ENCODE measurements at places on chromosomes 2 and 18.

DNA sequence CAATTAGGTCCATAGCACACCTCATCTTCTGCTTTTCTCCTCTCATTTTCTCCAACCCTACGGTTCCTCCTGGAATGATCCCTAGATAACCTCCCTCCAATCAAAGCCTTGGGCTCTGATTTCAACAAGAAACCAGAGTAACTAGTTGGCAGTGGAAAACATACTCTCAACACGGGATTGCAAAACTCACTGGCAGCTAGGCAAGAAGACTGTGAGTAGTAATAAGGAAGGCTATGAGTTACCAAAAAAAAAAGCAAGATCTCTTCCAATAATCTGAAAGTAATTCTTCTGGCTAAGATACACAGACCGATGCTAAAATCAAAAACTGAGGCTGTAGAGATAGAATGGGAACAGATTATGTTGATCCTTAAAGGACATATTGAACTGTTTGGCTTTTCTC, 28.4 kb upstream of the CCDC102B start:
- no peak for DNase-seq

DNA sequence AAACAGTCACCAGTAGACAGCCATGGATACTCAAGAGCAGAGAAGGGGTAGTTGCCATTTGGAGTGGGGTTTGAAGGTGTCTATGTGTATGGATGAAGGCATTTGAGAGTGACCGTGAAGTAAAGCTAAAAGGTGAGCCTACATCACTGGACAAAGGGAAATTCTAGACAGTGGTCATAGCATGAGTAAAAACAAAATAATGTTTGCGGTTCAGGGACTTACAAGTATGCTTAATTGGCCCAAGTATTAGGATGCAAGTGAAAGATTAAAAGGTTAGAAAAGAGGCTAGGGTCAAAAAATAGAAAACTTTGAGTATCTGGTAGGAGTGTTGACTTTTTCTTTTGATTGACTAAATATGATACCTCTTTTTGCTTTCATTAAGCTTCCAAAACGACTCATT, 238.1 kb upstream of the SLC8A1 start:
- no peak for DNase-seq

DNA sequence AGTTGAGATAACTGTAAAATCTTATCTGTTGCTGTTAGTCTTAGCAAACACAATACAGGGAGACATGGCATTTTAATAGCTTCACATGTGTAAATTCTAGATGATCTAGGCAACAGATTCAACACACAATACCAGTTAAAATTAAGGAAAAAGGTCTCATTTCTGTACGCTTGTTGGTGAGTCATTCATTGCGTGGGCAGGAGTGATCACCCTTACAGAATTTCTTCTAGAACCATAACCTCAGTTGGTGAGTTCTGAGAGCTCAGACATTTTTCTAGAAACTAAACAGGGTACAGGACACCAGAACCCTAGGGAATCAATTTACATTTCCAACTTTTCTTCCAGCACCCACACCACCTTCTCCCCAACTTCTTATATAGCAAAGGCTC, 81.9 kb downstream of the SLC8A1 start:
- DNase-seq: no peak

DNA sequence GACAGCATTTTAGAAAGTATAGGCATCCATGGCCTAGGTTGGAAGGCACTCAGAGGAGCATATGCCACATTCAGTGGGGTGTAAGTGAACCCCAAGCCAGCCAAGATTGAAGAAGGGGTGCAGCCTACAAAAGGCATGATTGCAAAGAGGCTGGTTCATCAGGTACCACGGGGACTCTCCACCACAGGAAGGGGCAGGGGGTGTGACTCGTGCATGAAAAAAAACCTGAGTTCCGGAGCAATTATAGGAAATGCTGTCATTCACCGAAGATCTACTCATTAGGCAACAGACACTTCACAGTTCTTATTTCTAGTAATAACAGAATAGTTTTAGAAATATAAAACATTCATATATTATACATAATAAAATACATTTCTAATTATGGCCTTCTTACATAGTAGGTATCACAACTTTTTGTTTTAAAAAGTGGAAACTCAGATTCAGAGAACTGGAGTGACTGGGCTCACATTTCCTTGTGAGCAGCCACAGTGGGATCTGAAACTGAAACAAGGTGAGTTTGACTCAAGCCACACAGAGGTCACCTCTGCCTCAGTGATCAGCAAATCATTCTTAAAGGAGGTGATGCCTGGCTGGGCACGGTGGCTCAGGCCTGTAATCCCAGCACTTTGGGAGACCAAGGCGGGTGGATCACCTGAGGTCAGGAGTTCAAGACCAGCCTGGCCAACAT, 188.4 kb upstream of the GYPC start:
- no peak for DNase-seq

DNA sequence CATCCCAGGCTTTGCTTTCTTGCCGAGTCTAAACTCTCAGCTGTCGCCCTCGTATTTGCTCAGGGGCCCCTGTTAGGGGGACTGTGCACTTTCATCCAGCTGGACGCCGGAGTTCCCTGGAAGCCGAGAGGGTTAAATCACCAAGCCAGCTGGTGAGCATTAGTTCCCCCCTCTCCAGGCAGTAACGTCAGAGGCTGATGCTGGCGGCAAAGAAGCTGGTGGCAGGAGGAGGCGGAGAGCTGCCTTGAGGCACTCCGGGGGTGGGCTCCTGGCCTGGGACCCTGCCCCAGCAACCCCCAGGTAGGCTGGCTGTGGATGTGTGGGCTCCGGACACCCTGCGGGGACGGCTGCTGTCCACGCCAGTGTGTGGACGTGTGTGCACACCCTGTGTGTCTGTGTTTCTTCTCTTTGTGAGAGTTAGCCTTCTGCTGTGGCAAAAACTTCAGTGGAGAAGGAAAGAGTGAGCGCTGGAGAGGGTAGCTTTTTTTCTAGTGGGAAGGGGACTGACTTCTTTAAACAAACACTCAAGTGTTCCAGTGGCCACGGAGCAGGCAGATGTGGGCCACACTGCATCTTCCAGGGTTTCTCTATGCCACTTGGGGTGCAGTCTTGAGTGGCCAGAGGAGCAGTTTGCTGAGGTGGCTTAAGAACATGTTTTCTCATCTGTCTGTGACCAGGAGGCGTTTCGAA, 84.7 kb downstream of the GLI2 start:
- peak; percentile 82 for DNase-seq

DNA sequence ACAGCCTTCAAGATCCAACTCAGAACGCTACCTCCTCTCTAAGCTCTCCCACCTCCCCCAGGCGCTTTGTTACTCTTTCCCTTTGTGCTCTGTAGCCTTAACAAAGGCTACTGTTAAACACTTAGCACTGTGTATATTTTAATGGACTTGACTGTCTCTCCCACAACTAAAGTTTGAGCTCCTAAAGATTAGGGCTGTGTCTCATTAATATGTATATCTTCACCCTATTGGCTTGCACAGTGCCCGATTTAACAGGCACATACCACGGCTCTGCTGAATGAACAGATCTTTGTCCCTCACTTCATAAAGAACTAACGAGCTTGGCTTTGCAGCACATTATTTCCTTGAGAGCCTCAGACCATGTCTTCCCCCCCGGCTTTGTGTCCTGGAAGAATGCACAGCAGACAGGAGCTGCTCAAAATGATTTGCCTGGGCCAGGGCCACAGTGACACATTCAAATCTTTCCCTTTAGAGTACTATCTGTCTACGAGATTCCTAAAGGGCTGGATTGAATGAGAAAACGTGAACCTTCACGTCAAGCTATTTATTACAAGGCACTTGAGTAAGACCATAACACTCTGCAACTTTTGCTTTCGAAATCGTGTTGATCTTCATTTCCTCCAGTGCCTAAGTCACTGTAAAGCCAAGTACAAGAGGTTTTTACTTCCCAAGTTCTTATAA, 22.1 kb downstream of the ABHD3 start:
- peak; percentile 56 for DNase-seq

GRCh38 chr18:35705988-35706387, 124.4 kb downstream of the GALNT1 start:
- no peak for DNase-seq

GRCh38 chr18:55289048-55289447, 298.9 kb downstream of the TCF4 start:
- DNase-seq: no peak

DNA sequence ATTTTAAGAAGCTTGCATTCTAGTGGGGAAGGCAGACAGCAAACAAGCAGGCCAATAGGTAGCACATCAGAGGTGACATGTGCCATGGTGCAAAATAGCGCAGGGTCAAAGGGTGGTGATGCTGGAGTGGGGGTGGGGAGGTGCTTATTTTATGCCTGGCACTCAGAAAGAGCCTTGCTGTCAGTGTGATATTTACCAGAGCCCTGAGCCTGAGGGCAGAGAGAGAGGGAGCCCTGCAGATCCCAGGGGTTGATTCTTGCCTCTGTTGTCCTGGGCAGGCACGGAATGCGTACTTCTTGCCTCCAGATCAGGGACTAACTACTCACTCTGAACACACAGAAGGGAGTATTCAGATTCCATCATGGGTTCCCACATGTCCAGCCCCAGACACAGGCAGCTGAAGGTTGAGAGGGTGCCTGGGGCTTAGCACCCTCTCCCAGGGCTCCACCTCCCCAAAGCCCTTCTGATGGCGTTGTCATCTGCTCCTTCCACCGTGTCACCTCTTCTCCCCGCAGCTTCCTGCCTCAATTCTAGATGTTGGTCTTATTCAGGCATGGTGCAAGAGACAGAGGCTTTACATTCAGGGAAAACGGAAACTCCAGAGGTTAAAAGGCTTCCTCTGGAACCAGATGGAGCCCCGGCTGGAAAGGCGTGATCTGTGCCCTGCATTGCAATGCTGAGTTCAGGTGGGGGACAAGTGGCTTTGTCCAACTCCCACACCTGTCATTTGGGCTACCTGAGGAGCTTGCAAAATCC, 252.3 kb downstream of the HAUS1 start:
- no peak for DNase-seq

GRCh38 chr2:19711470-19712372, 190.1 kb downstream of the TTC32 start:
- no peak for DNase-seq

DNA sequence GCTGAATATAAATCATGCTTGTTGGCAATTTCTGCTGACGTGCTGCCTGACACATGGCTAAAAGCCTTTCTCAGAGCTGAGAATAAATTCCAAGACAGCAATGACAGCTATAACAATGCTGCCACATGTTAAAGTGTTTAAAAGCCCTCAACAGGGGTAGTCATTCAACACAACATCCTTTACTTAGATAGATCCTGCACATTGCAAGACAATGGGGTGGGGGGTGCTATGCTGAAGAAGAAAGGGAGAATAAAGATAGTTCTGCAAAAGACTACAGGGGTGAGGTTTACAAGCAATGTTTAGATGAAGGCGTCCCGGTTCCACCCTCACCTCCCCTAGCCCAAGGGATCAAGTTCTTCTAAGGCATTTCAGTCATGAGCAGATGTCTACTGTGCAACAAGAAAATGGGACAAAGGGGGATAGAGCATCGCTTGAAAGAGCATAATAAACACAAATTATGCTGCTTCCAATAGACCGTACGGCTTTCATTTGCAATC, 291.0 kb upstream of the ACVR2A start:
- DNase-seq: no peak

- no peak for DNase-seq
These were observed 41.2 kb downstream of the SLC9A4 start for GRCh38 chr2:102514061-102514785.

DNA sequence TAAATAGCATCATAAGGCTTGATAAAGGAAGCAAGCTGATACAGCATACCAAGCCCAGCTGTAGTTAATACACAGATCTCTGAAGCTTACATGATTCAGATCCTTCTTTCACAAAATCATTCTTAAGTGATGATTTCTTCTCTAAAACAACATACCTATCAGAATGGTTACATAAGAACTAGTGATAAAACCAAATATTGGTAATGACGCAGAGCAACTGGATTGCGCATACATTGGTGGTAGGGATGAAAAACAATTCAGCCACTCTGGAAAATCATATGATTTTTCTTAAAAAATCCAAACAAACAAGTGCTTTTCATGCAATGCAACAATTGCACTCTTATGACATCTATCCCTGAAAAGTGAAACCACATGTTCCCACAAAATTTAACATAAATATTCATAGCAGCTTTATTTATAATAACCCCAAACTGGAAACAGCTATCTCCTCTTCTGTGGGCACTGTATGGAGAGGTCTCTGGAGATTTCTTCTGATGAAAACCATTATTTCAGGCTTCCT, 153.6 kb upstream of the DSEL start:
- DNase-seq: no peak

DNA sequence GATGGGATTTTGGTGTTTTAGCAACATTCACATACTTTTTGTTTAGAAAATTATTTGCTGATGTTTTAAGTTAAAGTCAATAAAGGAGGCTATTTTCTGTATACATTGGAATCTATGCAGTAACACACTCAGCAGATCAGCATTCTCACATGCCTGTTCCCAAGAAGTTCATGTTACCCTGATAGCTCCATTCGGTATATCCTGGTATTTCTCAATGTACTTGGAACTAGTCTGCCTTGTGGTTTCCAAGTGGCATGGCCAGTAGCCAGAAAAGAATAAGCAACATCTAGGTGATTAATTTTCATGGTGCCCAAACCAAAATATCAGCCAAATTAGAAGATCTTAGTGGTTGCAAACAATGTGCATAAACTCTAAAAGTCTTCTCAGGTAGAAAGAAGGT, 5.2 kb upstream of the NCAPH start:
- DNase-seq: no peak

- no peak for DNase-seq
These were observed 412.9 kb downstream of the TMEM182 start for GRCh38 chr2:103174711-103175110.

DNA sequence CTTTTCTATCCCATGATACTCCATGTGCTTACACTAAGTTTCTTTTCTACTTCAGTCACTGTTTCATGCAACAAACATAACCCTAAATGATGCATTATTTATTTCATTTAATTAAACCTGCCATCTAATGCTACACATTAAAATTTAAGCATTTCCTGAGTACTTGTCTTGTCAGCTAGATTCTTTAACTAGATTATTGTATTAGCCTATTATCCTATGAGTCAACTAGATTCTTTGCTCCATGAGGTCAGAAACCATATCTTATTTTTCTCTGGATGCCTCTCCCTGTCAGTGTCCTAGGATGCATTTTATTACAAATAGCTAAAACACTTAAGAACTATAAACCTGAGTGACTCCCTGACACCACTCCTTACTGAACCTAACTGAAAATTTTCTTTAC, 652.4 kb downstream of the SLC4A3 start:
- no peak for DNase-seq

GRCh38 chr2:181900007-181900651, 8.6 kb downstream of the ITPRID2 start:
- no peak for DNase-seq

DNA sequence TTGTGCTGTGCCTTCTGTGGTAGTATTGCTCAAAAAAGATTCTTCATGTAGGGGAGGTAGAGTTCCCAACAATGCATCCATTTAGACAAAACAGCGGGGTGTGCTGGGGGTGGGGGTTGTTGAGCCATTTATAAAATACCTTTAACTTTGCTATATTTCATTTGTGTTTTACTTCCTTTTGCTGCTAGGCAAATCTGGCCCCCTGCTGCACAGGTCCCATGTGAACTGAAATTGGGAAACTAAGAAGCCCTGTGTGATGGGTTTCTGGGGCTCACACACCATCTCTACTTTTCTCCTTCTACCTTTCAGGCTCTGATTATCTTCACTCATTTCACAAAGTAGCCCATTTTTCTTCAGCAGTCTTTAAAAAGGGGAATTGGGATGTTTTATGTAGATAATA, 52.7 kb upstream of the ITGA4 start:
- no peak for DNase-seq

Measured in renal pelvis (tissue), 12 donors.